EL (cell line): ENCODE measurements at places on chromosomes 3 and 15.

GRCh38 chr3:149564079-149564478, 89.6 kb downstream of the TM4SF4 start:
- DNase-seq: peak; percentile 25

DNA sequence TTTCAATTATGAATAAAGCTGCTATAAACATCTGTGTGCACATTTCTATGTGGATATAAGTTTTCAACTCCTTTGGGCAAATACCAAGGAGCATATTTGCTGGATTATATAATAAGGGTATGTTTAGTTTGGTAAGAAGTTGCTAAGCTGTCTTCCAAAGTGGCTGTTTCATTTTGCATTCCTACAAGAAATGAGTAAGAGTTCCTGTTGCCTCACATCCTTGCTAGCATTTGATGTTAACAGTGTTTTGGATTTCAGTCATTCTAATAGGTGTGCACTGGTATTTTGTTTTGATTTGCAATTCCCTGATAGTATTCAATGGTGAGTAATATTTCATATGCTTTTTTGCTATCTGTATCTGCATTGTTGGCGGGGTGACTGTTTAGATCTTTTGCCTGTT, 120.7 kb upstream of the MDFIC2 start:
- DNase-seq: peak; percentile 59

- DNase-seq: no peak
These were observed 29.6 kb downstream of the MGA start for GRCh38 chr15:41689834-41690233.

DNA sequence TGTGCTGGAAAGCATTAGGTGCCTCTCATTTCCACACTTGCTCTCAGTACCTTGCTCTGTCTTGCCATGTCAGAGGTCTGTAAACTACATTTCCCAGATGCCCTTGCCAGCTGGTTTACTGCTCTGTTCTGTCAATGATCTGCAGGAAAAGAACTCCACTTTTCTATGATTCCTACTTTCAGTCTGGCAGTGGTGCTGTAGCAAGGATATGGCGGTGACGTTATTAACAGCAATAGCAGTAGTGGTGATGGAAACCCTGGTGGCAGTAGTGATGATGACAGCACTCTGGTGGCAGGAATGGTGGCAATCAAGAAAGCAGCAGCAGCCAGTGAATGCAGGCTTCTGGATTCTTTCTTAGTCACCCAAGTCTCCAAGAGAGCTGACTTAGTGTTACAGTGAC, 665.2 kb downstream of the DIPK2A start:
- DNase-seq: no peak

- DNase-seq: no peak
These were observed 10.3 kb downstream of the LDHAL6B start for GRCh38 chr15:59216911-59217310.

DNA sequence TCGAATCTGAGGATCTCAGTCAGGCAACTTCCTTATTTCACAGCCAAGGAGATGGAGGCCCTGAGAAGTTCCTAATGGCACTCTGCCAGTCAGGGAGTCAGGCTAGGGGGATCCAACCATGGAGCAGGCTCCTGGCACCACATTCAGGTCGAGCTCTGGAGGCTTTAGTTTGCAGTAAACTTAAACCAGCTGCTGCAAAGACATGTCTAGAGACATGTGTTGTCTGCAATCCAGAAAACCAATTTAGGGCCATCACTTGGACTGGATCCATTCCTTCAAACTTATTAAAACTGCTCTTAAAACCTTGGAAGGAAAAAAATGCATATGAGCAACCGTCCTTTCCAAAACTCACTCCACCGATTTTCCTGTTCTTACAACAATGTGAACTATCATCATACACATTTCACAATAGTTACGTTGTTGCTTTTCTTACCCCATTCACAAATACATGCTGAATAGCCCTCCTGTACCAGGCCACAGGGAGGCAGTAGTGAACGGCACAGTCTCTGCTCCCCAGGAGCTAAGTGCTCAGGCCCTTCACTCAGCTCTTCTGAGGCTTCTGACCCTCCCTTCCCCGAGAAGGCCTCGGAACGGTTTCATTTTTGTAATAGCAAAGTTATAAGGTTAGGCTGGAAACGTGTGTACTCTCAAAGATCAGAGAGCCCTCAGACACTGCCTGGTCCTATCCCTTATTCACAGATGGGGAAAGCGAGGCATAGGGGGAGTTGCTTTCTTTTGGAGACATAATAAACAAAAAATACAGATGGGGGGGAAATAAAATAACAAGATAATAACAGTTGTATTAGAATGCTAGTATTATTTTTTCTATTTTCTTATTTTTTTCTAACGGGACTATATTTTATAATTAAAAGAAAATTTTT, 20.1 kb downstream of the RFT1 start:
- DNase-seq: peak; percentile 57

DNA sequence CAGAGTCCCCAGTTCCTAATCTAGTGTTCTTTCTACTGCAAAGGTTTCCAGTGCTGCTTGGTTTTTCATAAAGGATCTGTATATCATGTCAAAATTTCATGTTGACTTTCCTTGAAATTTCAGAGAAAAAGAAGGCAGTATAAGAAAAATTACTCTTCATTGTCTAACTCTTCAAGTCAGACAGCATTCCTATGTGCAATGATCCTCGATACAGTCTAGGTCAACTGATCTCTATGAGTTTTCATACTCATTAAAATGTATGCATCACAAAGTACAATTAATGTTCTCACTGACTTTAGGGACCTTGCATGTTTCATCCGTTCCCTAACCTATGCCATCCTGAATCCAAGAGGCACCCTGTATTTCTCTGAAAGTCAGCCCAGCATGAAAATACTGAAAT, 317.3 kb downstream of the ZBTB20 start:
- DNase-seq: no peak

DNA sequence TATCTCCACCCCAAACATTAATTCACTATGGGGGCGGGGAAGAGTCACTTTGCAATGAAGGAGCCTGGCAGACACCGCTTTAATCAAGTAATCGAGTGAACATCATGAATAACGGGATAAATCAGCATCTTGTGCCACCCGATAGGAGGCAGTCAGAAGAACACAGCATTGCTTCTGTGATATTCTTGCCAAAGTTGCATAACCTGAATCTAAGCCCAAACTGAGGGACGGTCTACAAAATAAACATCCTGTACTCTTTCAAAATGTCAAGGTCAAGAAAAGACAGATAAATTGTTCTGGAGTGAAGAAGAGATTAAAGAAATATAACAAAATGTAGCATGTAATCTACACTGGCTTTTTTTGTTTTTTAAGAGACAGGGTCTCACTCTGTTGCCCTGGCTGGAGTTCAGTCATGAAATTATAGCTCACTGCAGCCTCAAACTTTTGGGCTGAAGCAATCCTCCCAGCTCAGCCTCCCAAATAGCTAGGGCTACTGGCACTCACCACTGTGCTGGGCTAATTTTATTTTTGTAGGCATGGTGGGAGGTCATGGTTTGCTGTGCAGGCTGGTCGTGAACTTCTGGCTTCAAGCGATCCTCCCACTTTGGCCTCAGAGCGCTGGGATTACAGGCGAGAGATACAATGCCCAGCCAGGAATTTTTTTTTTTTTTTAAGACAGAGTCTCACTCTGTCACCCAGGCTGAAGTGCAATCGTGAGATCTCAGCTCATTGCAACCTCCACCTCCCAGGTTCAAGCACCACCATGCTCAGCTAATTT, 20.1 kb upstream of the VWA5B2 start:
- DNase-seq: no peak

DNA sequence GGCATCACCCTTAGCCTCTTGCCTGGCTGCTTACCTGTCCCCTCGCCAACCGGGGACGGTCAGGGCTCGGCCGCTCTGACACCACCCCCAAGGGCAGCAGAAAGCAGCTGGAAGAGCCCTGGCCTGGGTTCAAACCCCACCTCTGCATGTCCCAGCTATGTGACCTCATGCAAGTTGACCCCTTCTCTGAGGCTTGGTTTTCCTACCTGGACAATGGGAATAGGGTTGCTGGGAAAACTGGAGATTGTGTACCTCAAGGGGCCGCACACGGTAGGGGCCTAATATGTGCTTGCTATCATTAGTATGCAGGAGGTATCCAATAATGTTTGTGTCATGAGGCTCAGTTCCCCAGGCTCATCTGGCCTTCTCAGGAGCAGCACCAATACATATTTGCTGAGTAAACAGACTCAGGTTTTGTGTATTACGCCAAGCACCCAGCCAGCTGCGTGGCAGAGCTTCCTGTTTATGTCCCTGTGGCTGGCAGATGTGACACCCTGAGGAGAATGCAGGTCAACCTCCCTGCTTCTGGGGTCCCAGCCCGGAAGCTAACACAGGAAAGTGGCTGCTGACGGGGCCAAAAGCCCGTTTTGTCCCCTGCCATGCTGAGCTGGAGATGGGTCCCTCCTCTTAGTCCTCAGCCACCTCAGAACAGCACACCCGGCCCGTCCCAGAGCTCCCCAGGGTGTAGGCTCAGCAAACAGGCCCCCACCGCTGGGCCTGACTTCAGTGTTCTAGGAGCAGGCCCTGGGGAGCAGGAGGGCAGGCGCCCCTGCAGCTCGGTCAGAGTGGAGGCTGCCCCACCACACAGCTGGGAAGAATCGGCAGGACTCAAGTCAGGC, 29.7 kb downstream of the PLXND1 start:
- no peak for DNase-seq

GRCh38 chr3:32571192-32571485, 481 bp upstream of the DYNC1LI1 start:
- no peak for DNase-seq

DNA sequence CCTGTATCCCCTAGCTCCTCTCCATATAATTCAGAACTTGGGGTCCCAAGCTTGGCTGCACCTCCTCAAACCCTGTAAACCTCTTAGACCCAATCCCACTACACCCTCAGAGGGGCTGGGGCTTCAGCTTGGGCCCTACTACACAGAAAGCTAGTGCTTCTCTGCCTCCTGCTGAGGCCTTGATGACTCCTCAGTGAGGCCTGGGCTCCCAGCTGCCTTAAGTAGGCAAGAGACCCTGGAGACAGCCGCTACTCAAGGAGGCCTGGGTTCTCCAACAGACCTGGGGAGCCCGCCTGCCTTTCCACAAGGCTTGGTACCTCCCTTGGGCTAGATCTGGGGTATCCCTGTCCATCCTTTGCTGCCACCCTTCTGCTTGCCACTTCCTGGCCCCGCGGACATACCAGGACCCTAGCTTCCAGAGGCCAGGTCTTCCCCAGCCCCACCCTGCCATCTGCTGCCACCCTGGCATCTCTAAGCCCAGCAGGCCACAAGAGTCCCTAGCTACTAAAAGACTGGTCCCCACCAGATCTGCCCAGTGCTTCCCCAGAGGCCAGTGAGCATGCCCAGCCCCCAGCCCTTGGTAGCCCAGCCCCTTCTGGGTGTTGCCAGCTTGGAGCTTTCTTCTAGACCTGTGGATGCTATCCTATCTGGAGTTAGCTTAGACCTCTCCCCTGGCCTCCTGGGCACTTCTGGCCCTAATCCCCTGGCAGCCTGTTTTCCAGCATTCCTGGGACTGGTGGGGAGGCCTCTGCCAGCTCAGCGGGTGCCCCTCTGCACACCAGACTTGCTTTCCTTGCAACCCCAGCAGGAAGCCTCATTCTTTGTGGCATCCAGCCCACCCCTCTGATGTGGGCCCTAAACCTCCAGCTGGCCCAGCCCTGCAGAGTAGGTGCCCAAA, 13.7 kb downstream of the C15orf39 start:
- DNase-seq: no peak

GRCh38 chr3:153906366-153906765, 214.8 kb upstream of the ARHGEF26 start:
- no peak for DNase-seq

DNA sequence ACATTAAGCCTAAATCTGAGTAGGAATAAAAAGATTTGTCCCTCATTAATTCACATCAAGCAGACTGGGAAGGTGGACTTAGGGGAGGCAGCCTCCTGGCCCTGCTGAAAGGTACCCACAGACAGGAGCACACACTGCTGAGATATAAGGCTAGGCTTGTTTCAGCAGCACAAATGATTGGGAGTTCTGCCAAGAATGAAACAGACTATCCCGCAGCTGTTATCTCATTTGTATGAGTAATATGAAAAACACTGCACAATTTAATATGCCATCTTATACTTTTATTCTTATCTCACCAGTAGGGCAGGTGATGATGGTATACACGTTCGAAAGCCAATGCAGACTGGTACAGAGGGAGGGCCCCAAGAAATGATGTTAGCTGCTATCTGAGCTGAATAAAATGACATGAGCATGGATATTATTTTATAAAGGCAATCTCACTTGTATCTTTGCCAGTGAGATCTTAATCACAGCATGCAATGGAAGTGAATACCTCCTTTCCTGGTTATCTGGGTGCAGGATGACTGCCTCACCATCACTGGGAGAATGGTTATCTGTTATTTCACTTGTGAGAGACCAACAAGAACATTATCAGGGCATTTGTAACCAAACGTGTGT, 258.7 kb upstream of the PPP2R3A start:
- no peak for DNase-seq

DNA sequence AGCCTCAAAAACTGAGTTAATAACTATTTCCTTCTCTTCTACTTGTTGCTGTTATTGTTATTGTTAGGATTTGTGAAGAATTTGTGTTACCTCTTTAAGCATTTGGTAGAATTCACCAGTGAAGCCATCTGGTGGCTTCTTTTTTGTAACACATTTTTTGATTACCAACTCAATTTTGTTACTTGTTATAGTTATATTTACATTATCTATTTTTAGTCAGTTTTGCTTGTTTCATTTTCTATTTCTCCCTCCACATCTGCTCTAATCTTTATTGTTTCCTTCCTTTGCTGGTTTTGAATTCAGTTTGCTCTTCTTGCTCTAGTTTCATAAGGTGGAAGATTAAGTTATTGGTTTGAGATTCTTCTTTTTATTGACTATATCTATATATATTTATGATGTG, 3.7 kb upstream of the SLC9C1 start:
- DNase-seq: no peak

- DNase-seq: no peak
These were observed 28.8 kb upstream of the SLC41A3 start for GRCh38 chr3:126112531-126113237.

- DNase-seq: no peak
These were observed 37.3 kb upstream of the ALG1L2 start for GRCh38 chr3:130044370-130044769.

DNA sequence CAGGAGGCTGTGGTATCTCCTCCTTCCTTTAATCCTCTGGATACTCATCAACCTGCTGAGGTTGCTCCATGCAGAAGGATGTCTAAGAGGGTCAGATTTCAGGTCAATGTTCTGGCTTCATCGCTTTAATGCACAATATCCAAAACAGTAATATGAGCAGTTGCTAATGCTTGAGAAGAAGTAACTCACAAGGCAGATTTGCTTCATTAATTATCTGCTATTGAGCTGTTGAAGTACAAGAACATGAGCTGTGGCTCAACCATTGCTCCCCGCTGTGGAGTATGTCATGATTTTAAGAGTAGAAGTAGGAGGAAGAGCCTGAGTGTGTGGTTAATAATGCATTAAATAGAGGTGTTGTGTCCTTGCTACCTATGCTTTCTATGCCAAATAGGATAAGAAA, 1412.9 kb upstream of the ALCAM start:
- DNase-seq: no peak

GRCh38 chr15:39313881-39314280, 267.0 kb upstream of the THBS1 start:
- no peak for DNase-seq

GRCh38 chr3:138862531-138862923, 27.8 kb upstream of the PIK3CB start:
- no peak for DNase-seq
